ENCODE measurements at places on chromosomes 5 and 9.

GRCh38 chr5:135323701-135324132 is 75.3 kb downstream of the MACROH2A1 start:
- no peak for DNase-seq

DNA sequence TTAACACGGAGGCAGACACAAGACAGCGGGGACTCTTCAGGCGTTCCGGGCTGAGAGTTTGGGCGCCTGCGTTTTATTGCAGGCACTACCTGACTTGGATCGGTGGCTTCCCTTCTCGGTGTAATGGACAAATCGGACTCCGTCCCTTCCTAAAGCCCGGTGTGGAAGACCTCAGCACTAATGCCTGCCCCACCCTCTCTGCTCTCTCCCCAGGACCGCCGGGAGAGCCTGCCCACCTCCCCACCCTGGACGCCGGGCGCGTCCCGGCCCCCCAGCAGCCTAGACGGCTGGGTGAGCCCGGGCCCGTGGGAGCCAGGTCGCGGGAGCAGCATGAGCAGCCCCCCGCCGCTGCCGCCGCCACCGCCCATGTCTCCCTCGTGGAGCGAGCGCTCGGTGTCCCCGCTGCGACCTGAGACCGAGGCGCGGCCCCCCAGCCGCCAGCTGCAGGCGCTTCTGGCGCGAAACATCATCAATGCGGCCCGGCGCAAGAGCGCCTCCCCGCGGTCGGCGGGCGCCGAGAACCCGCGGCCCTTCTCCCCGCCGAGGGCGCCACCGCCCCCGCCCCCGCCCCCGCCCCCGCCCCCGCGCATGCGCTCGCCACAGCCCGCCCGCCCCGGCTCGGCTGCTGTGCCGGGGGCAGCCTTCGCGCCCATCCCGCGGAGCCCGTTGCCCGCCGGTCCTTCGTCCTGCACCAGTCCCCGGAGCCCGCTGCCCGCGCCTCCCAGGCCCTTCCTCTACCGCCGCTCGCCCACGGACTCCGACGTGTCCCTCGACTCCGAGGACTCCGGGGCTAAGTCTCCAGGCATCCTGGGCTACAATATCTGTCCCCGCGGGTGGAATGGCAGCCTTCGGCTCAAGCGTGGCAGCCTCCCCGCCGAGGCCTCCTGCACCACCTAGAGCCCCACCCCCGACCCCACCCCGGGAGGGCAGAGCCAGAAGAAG is 4.6 kb upstream of the MYOZ3 start:
- peak; percentile 68 for DNase-seq

GRCh38 chr5:174418809-174419539 is 305.4 kb upstream of the MSX2 start:
- DNase-seq, result peak; percentile 14

GRCh38 chr9:121902461-121903135 is 190.5 kb downstream of the TTLL11 start:
- peak; percentile 94 for DNase-seq

DNA sequence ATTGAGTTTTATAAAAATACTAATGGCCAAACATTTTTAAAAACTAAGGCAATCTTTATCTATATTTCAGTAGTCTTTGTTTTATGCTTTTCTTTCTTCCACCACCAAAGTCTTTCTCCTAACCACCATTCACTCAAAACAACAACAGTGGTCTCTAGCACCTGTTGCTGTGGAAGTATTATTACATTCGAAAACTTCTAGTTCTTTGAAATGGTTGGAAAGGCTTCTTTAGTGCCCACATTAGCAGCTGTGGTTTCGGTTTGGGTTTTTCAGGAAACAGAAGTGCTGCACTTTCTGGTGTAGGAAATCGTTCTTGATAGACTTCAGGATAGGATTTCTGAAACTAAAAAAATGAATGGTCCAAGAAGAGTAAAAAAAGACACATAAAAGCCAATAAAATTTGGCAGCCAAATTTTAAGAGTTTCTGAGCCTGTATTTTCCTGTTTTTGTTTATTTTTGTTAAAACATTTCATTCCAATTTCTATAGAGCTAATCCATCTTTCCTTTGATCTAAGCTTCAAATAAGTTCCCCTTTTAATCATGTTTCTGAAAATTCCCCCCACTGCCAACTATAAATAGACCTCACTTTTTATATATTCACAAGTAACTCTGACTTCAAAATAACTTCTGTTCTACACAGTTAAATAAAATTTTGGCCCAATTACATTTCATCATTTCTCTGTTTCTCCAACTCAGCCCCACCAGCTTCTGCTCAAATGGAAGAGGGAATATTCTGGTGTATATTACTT is 102.2 kb downstream of the DEPDC1B start:
- DNase-seq, result no peak

DNA sequence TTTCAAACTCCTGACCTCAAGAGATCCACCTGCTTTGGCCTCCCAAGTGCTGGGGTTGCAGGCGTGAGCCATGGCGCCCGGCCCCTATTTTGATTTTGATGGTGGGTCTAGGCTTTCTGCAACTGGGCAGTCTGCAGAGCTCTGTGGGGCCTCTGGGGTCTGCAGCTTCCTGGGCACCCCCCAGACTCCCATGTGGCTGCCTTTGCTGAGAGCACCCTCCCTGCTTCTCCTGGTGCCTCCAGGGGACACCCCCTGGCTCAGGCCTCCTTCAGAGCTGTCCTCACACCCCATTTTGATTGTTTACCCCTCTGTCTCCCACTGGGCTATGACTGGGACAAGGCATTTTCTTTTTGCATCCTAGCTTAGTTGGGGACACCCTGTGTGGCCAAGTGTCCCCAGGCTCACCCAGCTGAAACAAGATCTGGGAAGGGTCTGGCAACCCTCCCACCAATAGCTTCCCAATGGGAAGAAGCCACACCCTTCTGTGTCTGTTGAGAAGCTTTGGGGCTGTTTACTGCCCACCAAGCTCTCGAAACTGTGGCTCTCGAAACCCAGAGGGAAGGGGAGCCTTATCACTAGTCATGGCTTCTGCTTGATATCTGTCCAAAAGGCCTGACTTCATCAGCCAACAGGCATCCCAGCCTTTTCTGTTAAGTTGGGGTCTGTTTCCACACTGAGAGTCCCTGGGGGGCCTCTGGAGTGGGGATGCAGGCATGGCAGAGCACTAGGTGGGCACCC is 204.4 kb upstream of the IER5L start:
- no peak for DNase-seq

DNA sequence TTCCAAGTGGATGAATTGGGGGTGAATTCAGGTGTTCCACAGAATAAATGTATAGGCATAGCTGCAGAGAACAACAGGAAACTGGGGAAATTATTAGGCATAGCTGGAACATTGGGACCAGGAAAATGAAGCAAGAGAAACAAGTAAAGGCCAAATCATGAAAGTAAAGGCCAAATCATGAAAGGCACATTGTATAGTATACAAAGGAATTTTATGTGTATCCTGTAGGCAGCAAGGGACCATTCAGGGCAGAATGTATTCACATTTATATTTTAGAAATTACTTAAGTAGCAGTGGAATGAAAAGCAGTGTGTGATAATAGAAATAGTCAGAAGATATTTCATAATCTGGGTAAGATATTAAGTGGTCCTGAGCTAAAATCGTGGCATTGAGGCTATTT is 127.3 kb upstream of the GRHPR start:
- no peak for DNase-seq

- peak; percentile 96 for DNase-seq
Measured at GRCh38 chr5:39760385-39761198, 335.8 kb upstream of the DAB2 start.

DNA sequence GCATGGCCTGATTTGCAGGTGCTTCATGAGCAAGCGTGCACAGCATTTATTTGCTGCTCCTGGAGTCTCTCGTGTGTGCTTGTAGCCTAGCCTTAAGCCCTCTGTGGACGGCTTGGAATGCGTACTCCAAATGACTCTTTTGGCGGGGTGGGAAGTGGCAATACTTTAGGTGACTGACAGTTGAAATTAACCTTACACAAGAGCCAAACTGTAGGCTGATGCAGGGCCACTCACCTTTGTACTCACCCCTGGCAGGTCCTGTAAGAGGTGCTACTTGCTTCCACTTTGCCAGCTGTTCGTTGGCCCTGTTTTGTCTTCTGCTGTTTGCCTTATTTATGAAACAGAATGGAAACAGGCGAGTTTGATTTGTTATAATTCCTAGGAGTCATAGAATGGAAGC is 22.9 kb downstream of the TENT4A start:
- DNase-seq, result no peak

GRCh38 chr9:120841930-120842684 is 615 bp downstream of the PSMD5 start:
- peak; percentile 18 for DNase-seq

DNA sequence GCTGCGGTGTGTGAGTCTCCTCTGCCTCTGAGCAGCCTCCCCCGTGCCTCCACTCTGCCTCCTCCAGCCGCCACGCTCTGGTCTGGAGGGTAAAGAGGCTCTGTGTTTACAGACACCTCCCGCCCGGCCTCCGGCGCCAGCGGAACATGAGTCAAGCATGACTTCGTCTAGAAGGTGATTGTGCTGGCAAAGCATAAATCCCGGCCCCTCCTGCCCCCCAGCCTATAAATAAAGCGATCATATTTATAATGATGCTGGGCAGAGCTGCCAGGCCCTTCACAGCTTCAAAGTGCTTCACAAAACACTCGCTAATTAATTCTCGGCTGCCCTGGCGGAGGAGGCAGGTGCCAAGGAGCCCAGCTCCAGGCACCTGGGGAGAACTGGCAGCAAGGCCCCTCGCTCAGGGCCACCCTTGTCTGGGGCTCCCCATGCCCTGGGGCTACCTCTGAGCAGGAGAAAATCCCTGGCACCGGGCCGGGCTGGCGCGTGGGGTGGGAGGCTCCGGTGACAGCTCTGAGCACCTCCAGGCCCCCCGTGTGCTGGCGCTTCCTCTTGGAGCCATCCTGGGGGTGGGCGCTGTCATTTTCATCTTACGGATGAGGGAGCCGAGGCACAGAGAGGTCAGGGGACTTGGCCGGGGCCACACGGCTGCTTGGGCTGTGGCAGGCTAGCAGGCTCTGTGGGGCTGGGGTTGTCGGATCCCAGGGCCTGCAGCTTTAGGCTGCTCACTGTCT is 87.8 kb downstream of the RXRA start:
- peak; percentile 80 for DNase-seq

- peak; percentile 14 for DNase-seq
Measured at GRCh38 chr9:109781541-109782197, 1.7 kb downstream of the PALM2AKAP2 start.

GRCh38 chr5:102753889-102754766 is 977 bp upstream of the PAM start:
- DNase-seq, result no peak

DNA sequence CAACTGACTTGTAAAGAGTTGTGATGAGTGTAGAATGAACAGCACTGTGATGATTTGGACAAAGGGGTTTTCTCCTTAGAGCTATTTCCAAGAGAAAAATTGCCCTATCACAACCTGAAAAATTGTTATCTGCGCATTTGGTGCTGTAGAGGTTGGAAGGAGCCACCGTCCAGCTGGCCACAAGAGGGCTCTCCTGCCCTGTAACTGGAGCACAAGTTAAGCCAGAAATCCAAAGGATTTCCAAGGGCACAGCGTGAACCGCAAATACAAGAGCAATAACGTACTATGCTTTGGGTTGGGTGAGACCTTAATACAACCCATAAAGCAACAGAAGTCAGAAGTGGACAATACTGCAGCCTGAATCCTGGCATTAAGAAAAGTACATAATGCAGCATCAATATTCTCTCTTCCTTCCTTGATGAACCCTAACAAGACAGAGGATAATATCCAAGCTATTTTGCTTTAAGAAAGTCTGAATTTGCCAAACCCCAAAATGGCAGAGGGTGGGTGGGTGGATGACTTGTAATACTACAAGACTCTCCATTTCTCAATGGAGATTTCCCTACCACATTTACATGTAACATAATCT is 56.8 kb upstream of the SMIM32 start:
- DNase-seq, result peak; percentile 78

- no peak for DNase-seq
Measured at GRCh38 chr5:151056379-151057325, 24.2 kb downstream of the TNIP1 start.

GRCh38 chr9:69655065-69655464 is 17.1 kb downstream of the APBA1 start:
- DNase-seq, result no peak

GRCh38 chr5:92003806-92004205 is 620.7 kb upstream of the ARRDC3 start:
- no peak for DNase-seq

DNA sequence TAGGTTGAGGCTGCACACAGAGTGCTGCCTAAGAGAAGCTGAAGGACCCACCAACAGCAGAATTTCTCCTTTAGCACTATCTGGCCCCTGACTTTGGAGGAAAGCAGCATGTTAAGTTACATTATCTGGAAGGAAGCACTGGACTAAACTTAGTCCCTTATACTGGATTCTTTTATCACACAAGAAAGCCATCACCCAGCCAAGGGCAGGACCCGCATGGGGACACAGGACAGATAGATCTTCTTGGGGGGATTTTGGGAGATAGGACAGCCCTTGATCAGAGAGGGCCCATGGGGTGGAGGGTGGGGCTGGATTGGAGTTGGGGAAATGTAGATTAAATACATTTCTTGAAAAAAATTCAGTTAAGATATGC is 14.4 kb downstream of the ANKRD33B start:
- DNase-seq, result no peak

GRCh38 chr9:38390851-38391250 is 1.7 kb upstream of the ALDH1B1 start:
- no peak for DNase-seq

DNA sequence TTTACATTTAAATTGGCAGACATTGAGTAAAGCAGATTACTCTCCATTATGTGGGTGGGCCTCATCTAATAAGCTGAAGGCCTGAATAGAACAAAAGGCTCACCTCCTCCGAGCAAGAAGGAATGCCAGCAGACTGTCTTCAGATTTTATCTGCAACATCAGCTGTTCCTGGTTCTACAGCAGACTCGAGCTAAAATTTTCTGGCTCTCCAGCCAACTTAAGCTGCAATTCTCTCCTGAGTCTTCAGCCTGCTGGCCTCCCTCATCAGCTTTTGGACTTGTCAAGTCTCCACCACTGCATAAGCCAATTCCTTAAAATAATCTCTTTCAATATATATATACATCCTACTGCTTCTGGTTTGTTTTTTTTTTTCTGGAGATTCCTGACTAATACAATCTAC is 12.5 kb downstream of the TRPM3 start:
- DNase-seq, result no peak

Measured in cardiac fibroblast (primary cell).